ENCODE measurements at places on chromosomes 12 and 14. TPM values are rescaled to one million over a fixed set of nuclear protein-coding genes. Genes with fewer than 3 reads are reported as not detected.
A peak's percentile ranks its signal among the peaks of the same experiment; 100 is the strongest.

GRCh38 chr12:84134797-84135366 is 777.7 kb downstream of the SLC6A15 start:
- DNase-seq: no peak

CMA1 gene
- not detected for total RNA-seq

DNA sequence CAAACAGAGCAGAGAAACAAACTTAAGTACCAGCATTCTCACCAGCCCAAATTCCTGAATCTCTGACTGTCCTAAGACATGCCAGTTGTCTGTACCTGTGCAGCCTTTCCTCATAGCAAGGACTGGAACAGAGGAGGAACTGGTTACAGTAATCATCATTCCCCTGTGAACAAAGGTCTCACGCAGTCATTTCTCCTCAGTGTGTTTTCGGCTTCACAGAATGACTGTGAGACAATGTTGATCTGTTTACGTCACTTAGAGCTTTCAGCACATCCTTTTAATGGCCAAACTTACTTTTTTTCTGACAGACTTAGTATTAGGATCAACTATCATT is 169.0 kb downstream of the FBXL14 start:
- DNase-seq: no peak

GRCh38 chr12:77124767-77125166 is 59.4 kb upstream of the E2F7 start:
- no peak for DNase-seq

OR4N5 gene
- total RNA-seq: not detected

SERPINA10 gene
- not detected for total RNA-seq

ETFBKMT gene
- total RNA-seq: 0.41 TPM

GRCh38 chr14:92252323-92252722 is 70.6 kb upstream of the SLC24A4 start:
- no peak for DNase-seq

GRCh38 chr12:198705-199104 is 15.3 kb downstream of the SLC6A12 start:
- DNase-seq: no peak

PPP1R1A gene
- total RNA-seq: not detected

DNA sequence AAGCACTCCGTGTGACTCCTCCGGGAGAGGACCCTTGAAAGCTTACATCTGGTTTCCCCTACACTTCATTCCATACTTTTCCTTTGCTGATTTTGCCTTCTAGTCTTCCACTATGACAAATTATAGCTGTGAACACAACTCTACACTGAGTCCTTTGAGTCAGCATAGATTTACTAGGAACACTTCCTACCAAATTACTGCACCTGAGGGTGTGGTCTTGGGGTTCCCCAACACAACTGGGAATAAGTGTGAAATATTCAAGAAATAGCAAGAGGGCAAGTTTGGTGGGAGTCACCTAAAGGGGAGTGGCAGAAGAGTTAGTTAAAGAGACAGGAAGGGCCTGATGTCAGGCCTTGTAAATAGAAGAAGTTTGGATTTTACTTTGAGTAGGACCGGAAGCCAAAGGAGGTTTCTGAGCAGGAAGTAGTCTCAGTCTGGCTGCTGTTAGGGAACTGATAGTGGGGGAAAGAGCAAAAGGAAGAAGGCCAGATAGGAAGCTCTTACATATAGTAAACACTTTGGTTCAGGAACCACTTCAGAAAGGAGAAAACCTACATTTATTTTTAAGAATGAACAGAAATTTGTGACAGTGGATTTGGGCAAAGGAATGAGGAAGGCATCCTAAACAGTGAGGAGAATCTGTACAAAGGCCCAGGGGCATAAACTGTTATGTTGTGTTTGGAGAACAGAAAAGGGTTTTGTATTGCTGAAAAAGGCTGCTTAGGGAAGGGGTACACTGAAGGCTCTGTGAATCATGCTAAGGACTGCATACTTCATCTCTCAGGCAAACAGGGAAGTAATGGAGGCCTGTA is 14.2 kb downstream of the SEL1L start:
- DNase-seq: peak; percentile 38

KLHL33 gene
- 0.19 TPM for total RNA-seq

DNA sequence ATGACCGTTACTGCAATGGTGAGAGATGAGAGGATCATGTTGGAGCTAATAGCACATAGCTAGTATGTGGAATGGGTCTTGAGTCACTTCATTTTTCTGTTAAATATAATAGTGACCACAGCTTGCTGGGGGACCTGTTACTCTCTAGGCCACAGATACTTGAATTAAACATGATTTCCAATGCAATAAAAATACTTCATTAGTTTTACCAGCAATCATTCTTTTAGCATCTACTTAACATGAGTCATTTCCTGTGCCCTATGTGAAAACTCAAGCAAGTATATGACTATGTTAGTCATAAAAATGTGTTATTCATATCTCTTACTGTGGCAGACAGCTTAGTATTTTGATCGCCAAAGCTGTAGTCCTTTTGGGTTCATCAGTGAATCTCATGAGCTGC is 798.8 kb downstream of the SLC16A7 start:
- DNase-seq: no peak

- DNase-seq: no peak
Observed at GRCh38 chr12:32489070-32489469, 89.7 kb downstream of the FGD4 start.

KLRD1 gene
- 13.1 TPM for total RNA-seq

NPC2 gene
- 24.6 TPM for total RNA-seq

DNA sequence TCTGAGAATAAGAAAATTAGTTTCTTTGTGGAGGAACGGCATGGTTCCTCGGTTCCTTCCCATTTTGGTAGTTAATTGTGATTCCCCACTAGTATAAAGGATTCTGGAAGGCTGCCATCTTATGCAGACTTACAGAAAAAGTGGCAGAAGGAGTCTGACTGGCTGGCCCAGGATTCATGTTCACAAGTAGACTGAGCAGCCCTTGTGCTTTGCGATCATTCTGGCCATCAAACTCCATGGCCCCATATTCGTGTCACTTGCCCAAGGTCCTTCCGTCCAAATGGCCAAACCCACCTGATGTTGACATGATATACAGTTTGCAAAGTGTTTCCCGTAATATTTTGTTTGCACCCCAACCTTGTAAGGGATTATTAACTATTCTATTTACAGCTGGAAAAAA is 297.2 kb upstream of the AMIGO2 start:
- DNase-seq: no peak

DNA sequence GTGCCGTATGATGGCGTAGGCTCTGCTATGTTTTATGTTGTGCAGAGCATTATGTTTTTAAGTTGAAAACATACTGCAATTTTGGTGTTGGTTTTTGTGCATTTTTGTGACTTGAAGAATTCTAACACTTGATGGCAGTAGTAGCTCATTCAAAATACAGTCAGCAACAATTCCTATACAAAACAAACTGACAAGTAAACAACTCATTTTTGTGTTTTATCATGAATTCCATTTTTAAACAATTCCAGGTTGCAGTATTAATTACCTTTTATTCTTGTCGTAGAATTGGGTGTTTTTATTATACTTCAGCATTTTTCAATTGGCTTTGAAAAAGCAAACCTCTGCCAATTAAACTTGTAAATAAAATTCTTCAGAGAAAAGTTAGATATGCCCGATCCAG is 4.1 kb upstream of the CCER1 start:
- DNase-seq: no peak

- DNase-seq: no peak
Observed at GRCh38 chr12:101969-102878, 35.7 kb downstream of the IQSEC3 start.

DNA sequence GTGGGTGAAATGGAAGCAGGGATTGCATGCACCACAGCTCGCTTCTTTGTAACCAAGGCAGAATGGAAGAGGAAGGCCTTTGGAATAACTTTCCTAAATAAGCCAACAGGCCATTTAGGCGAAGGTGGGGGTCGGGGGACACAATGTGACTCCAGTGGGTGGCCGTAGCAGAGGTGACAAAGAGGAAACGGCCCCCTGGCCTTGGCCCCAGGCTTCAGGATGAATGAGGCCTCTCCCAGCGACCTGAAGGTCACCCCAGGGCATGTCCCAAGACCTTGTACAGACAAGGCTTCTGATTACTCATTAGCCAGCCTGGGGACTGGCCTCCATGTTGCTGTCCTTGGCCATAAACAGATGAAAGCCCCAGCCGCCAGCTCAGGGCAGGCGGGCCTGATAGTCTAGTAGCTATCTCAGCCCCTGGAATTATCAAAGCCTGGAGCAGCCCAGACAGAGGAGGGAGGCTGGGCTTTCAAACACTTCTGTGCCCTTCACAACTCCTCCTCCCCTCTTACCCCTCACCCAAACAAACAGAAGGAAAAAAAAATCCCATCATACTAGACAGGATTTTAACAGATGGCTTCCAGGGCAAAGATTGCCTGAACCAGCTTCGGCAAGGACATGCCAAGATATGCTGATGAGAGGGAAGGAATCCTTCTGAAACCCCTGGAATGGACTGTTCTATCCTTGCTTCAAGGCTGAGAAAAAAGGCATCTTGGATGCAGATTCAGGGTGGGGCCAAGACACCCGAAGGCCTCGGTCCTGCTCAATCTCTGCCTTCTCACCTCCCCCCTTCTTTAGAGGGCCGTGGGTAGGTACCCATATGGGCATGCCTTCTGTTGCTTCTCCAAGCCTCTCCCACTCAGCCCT is 142.3 kb upstream of the PARP11 start:
- no peak for DNase-seq

DNA sequence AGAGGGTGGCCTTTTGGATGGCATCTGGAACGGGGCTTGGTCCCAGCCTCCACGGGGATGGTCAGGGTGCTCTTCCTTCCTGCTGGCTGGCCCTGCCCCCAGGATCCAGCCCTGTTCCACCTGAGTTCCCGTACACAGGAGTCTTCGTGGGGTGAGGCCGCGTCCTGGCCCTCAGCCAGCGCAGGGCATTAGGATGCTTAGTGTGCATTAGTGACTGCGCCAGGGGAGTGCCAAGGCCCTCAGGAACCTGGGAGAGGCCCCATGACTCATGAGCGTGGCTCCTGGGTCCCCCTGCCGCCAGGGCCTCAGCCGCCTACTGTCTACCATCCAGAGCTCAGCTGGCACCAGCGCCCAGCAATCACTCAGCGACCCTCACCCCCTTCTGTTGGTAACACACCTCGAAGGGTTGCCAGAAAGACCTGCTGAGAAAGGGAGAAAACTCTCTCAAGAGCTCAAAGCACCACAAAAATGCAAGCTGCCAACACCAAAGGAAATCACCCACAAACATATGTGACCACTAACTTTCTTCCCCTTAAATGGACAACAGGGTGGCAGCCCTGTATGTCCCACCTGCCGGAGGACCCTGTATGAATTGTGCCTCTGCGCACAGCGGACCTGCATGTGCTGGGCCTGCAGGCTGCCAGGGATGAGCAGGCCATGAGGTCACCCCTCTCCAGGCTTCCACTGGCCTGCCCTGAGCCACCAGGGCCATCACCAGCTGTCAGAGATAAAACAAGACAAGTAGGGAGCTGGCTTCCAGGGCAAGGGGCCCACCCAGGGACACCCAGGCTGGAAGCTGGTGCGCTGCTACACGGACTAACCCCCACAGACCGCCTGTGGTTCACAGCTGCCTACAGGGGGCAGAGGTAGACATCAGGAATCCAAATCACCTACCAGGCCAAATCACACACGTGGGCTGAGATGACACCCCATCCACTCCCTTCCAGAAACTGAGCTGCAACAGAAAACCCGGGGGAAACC is 28.7 kb downstream of the CCDC85C start:
- no peak for DNase-seq

NCKAP5L gene
- total RNA-seq: 10.7 TPM

GRCh38 chr14:20999591-20999990 is 498 bp downstream of the SLC39A2 start:
- no peak for DNase-seq

MMP17 gene
- total RNA-seq: 0.90 TPM

DNA sequence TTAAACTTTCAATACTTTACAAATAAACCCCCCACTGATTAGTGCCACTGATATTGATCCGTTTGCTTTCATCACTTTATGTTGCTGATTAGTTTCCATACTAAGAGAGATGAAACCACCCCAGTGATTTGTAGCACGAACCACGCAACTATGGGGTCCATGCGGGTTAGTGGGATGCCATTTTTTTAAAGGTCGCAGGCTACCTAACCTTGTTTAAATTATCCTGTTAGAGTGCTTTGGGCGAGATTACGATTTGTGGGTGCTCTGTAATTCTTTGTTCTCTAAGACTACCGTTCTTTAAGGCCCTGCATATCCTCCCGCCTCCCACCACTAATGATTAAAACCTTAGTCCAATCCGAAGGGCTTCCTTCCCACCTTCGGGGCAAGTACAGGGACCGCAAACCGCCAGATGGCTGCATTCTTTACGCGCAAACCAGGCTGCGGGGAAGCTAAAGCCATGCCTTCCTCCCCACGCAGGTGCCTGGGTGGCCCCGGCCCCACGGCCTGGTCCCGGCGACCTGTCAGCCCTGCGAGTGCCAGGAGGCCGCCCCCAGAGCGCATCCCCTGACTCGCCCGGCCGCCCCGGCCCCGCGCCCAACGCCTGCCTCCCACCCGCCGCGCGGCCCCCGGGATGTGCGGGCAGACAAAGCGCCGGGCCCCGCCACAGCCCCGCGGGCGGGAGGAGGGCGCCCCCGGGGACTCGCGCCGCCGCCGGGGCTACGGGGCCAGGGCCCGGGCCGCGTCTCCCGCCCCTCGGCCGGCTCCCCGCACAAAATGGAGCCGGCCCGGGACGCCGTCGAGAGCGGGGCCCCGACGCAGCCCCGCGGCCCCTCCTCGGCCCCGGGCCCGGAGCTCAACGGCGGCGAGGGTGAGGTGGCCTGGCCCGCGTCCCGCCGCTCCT is 759 bp downstream of the NFYB start:
- DNase-seq: peak; percentile 65

DNA sequence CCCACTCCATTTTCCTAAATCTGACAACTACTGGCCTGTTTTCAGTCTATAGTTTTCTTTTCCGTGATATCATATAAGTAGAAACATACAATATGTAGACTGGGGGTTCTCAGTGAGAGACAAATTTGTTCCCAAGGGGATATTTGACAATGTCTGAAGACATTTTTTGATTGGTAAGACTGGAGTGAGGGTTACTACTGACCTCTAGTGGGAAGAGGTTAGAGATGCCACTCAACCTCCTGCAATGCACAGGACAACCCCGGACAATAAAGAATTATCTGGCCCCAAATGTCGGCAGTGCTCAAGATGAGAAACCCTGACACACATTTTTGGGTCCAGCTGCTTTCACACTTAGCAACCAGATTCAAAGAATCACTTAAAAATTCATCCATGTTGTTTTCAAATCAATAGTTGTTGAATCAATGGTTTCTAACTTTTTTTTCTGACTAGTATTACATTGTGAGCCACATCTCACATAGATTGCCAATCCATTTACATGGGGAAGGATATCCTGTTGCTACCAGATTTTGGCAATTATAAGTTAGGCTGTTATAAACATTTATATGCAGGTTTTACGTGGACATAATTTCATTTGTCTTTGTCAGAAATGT is 307.1 kb downstream of the RPL10L start:
- DNase-seq: no peak
